ENCODE measurements at places on chromosomes 4 and X.

- DNase-seq, result no peak
These were observed at the start of gene NAT8L for GRCh38 chr4:2059046-2059725. NAT8L (plus strand) TSS chr4:2059327; CDS start chr4:2059512, 185 bp downstream.

DNA sequence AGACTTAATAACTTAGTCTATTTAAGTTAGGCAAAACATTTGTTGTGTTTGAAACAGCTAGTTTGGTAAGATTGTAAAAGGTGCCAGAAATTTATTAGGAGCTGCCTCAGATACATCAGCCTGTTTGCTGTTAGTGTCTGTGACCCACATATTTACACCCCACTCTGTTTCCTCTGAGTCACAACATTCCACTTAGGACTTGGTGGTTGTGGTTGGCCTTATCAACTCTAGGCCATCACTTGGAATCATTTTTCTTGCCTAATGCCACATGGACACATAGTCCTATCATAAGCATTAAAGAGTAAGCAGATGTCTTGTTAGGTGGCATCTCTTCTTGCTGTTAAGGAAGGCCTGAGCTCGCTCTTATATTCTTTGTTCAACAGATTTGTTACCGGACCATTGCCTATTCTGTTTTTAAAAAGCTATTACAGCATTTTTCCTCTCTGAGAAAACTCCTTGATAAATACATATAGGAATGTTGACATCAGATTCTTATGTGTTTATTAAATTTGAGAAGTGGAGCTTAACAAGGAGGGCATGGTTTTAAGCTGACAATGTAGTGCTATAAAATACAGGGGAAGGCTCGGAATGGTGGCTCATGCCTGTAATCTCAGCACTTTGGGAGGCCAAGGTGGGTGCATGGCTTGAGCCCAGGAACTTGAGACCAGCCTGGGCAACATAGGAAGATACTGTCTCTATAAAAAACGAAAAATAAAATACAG, 51.2 kb upstream of the PGRMC2 start:
- no peak for DNase-seq

DNA sequence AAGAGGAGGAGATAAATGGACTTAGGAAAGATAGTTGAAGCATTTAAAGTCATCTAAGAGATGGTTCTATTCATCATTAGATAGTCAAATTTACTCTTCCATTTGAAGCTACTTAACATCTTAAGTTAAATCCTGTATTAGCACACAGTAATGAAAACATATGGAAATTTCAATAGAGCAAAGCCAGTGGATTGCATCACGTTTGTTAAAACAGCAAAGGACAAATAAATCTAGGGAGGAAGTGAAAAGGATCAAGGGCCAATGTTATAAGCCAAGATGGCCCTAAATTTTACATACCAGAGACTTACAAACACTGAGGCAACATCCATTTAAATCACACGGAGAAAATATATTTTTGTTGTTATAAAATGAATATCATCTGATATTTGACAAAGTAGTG, 602.8 kb downstream of the INPP4B start:
- no peak for DNase-seq

DNA sequence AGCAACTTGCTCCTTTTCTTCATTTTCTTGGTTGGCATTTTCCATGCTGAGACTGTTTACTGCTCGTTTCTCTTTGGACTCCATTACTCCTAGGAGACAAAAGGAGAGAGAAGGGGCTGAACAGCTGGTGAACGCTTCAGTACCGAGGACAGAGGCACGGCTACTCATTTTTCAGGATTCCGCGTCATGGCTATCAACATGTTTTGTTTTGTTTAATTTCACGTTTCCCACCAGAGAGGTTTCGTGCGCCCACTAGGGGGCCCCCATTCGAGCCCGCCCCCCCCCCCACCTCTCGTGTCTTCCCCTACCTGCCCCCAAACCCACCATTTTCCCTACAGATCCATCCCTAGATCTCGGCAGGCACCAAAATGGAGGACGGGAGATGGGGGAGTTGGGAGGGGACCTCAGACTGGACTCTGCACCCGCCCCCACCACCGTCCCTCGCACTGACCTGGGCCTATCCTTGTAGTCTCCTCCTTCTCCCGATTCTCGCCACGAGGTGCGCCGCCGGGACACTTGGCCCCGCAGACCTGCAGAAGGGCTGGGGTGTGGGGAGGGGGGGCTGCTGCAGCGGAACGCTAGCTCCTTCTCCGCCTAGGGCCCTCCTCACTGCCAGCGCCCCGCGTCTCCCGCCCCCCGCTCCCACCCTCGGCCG, 653 bp downstream of the BEX1 start:
- DNase-seq, result no peak

- no peak for DNase-seq
These were observed 13.4 kb upstream of the TNIP3 start for GRCh38 chr4:121177246-121178137.

GRCh38 chr4:666436-666810, 7.7 kb downstream of the ATP5ME start:
- peak; percentile 10 for DNase-seq

DNA sequence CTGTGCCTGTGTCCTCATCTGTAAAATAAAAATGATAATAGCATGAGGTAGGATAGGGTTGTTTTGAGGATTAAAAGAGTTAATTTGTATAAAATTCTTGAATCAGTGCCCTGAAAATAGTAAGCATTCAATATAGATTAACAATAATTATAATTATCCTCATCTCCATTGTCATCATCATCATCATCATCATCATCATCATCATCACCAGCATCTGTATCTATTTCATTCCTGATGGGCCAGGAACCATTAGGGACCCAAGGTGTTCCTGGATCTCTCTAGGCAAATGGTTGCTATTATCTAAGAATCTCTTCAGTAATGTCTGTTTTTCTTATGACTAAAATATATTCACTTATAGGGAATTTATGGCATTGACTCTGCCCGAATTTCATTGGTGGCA, 31.6 kb downstream of the RASSF6 start:
- DNase-seq, result no peak

DNA sequence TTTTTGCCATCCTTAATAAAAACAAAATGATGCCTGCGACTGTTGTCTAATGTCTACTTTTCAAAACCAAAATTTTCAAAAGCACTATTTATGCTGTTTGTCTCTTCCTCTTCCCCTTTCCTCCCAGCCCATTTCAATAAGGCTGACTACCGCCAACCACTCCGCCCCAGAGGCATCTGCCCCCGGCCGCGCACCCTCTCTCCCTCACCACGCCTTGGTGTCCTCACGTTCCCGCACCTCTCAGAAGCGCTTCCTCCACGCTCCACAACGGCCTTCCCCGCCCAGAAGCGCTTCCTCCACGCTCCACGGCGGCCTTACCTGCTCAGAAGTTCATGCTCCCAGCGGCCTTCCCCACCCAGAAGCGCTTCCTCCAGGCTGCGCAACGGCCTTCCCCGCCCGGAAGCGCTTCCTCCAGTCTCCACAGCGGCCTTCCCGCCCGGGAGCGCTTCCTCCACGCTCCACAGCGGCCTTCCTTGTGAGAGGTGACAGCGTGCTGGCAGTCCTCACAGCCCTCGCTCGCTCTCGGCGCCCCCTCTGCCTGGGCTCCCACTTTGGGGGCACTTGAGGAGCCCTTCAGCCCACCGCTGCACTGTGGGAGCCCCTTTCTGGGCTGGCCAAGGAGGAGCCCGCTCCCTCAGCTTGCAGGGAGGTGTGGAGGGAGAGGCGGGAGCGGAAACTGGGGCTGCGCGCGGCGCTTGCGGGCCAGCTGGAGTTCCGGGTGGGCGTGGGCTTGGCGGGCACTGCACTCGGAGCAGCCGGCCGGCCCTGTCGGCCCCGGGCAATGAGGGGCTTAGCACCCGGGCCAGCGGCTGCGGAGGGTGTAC, 490.4 kb upstream of the ZFP42 start:
- DNase-seq, result no peak

- DNase-seq, result no peak
These were observed 63.3 kb downstream of the MOSPD2 start for GRCh38 chrX:14936561-14936960.

DNA sequence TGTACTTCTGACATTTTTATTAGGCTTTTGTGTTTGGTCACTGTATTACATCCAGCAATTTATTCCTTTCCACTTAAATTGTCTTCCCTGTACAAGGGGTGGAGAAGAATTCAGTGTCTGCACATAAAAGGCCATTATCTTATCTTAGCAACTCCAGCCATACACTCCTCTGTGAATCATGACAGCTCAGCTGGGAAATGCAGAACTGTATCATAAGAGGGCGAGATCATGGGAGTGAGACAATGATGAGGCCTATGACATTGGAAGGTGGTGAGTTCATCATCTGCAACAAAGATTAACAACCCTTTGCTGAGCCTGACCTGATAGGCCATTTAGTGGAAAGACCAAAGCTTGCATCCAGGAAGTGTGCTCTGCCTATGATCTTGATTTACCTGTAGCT, 33.3 kb downstream of the SLIT2 start:
- DNase-seq, result no peak

- DNase-seq, result no peak
These were observed 729 bp downstream of the GSX2 start for GRCh38 chr4:54100595-54101189.

DNA sequence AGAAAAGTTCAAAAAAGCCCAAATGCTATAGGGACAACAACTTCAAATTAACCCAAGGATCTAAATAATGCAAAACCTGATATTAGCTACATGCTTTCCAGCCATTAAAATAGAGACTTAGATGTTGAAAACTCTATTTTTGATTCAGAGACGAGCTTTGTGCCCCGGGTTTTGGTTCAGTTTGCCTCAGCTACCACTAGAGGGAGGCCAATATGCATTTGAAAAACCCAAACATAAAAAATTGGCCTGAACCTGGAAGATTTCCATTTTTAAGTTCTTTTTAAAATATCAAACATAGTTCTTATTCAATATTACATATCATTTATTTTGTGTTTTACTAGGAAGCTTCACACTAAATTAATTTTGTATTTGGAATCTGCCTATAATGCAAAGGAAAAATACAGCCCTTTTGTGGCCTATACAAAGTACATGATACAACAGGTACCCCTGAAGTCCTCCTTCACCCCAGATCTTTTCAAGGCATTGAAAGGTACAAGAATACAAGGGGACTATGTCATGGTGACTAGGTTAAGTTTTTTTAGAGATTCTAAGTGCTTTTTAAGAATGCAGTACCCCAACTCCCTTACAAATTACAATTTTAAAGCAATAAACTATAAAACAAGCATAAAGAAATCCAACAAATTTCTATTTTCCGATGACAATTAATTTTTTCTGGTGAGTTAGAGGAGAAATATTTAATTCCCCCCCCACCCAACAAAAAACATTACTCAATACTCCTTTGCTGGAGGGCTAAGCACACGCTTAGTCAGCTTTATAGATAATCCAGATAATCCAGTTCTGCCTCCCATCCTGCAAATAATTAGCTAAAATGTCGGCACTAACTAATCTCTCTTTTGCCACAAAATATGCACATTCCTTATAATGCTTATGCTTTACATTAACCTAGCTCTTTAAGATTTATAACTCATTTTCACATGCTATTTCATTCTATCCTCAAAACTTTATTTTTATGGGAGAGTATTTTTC, 97.7 kb upstream of the PTPN13 start:
- DNase-seq, result peak; percentile 30

GRCh38 chr4:120749445-120750151, 172.9 kb downstream of the PRDM5 start:
- no peak for DNase-seq

DNA sequence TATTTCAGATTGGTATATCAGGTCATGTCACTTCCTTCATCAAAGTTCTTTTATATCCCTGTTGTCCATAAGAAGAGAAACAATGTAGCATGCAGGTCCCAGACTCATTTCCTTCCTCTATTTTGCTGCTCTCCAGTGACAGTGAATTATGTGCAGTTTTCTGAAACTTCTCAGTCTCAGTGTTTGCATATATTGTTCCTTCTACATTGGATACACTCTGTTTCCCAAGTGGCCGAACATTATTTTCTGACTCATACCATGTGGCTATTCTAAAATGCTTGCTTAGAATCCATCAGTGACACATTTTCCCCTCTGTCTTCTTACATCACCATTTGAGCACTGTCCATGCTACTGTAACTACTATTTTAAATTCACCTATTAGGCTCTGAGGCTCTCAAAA, 305.7 kb downstream of the PDHA2 start:
- no peak for DNase-seq

DNA sequence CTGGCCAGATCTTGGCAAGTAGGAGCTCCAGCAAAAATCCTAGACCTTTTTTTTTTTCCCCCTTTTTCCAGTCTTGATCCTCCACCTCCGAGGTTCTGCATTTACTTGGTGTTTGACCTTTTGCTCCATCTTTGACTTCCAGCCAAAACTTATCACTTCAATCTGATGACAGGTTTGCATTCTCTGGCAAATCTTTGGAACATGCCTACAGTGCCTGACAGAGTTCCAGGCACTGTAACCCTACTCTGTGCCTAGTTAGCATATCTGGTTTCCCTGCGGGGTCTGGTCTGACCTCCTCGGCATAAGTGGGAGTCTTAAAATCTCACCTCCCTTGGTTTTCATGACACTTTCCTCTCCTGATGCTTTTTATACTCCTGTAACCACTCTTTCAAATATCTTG, 39.4 kb upstream of the NR3C2 start:
- DNase-seq, result no peak

DNA sequence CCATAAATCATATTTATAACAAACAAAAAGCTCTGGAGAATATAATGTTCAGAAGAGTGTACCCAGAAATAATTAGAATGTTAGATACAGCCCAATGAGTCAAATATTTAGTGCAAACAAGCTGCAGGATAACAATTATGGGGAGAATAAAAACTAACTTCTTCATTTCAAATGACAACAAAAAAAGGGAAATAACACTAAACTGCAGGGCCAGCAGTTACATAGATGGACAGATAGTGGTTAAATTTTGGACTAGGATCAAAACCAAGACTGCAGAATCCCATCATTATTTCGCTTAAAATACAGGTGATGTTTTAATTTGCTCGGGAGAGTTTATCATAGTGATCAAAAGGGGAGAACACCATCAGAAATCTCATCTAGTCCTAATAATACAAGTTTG, 617 bp upstream of the GPR34 start:
- no peak for DNase-seq

DNA sequence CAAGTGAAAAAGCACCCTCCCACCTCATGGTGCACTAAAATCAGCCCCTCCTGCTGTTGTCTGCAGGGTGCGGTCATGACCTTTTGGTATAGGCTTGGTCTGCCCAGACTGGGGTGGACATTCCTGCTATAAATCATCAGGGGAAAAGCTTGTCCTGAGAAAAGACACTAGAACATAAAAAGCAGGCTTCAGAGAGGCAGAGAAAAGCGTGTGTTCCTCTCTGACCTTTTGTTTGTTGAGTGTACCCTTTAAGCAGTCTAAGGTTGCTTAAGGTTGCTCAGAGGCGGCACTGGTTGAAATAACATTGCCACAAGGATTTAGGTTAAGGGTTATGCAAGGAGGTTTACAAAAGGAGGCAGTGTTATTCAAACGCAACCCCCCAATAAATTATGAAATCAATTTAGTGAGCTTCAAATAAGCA, 43.5 kb downstream of the CCDC158 start:
- DNase-seq, result no peak

GRCh38 chr4:125505621-125506020, 190.9 kb downstream of the FAT4 start:
- no peak for DNase-seq
